Lung (tissue), 17 donors: ENCODE measurements at places on chromosomes 5 and 9. TPM values are rescaled to one million over a fixed set of nuclear protein-coding genes. Genes with fewer than 3 reads are reported as not detected.
A peak's percentile ranks its signal among the peaks of the same experiment; 100 is the strongest.

GRCh38 chr9:123832858-123833650, 96.9 kb downstream of the DENND1A start:
- no peak overlapping the region for H3K27ac ChIP-seq
- peaks cover 8% of the 10 kb centered on the region for H3K4me1 ChIP-seq
- no peaks in the 10 kb centered on the region for H3K27me3 ChIP-seq
- H3K4me3 ChIP-seq, result no peak overlapping the region

DNA sequence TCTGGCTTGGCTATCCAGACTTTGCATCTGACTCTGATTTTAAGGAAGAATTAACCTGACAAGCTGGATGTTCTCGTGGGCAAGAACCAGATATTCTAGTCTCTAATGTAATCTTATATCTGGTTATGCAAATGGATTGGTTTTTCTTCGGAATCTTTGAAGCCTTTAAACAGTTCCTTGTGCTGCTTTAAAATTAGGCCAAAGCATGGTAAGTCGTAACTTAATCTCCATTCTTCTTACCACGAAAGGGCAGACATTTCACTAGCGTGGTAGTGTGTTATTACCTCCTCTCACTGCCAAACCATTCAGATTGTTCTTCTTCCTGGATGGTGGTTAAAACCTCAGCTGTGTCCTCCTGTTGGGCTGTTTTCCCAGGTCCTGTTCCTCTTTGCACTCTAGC, 34.1 kb upstream of the TTC23L start:
- H3K4me1 ChIP-seq, result no peaks in the 10 kb centered on the region
- no peak for DNase-seq
- no peak overlapping the region for H3K27ac ChIP-seq
- peaks cover 8% of the 10 kb centered on the region for H3K36me3 ChIP-seq
- H3K27me3 ChIP-seq, result no peaks in the 10 kb centered on the region

Gene LECT2
- total RNA-seq, result not detected

- no peak overlapping the region for H3K27ac ChIP-seq
- DNase-seq, result peak; percentile 29
- peaks cover 3% of the 10 kb centered on the region for H3K36me3 ChIP-seq
- H3K4me3 ChIP-seq, result no peak overlapping the region
Measured at GRCh38 chr5:16759147-16759773, 142.5 kb upstream of the RETREG1 start.

DNA sequence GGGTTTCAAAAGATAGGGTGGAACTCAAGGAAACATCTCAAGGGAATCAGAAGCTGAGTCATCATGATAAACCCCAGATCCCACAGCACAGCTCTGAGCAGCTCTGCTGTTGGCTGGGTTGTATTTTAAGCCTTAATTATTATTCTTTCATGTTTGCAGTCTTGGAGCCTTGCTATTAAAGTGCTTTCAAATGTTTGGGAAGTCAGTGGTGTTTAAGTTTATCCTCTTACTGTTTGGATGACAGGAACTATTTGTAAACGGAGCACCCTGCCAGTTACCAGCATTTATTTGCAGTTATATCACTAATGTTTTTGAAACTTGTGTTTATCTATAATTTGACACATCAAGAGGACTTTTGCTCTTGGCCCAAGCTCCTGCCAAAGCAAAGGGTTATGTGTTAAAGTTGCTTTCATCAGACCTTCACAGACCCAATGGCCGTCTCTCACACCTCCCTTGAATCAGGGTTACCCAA, 141.1 kb upstream of the SPDL1 start:
- peak; percentile 68 for DNase-seq
- H3K4me1 ChIP-seq, result peaks cover 25% of the 10 kb centered on the region
- no peak overlapping the region for H3K27ac ChIP-seq
- no peaks in the 10 kb centered on the region for H3K27me3 ChIP-seq
- H3K36me3 ChIP-seq, result no peaks in the 10 kb centered on the region

DNA sequence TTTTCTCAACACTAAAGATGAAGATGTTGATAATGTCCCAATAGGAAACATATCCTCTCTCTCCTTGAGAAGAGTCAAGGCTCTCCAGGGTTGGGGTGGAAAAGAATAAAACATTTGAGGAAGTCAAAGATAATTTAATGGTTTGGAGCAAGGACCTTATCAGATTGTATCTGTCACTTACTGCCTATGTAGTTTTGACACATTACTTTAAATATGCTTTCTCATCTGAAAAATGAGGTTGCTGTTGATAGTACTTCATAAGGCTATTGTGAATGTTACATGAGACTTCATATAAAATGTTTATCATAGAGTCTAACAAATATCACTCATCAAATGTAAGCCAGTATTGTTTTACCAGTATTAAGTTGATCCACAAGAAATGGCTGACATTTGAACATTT, 48.7 kb downstream of the BAAT start:
- no peaks in the 10 kb centered on the region for H3K36me3 ChIP-seq
- no peak overlapping the region for H3K27ac ChIP-seq
- no peaks in the 10 kb centered on the region for H3K4me1 ChIP-seq
- H3K27me3 ChIP-seq, result no peaks in the 10 kb centered on the region

- no peak overlapping the region for H3K27ac ChIP-seq
- DNase-seq, result no peak
- H3K4me1 ChIP-seq, result no peaks in the 10 kb centered on the region
- H3K4me3 ChIP-seq, result no peak overlapping the region
- H3K27me3 ChIP-seq, result no peaks in the 10 kb centered on the region
Measured at GRCh38 chr5:26543987-26544386, 494.4 kb downstream of the CDH9 start.

- H3K4me3 ChIP-seq, result no peak overlapping the region
- no peaks in the 10 kb centered on the region for H3K4me1 ChIP-seq
- no peaks in the 10 kb centered on the region for H3K36me3 ChIP-seq
- H3K27me3 ChIP-seq, result no peaks in the 10 kb centered on the region
- no peak for DNase-seq
- no peak overlapping the region for H3K27ac ChIP-seq
Measured at GRCh38 chr5:148186248-148187003, 16.4 kb upstream of the SPINK6 start.

- DNase-seq, result no peak
- peak overlapping the region; percentile 68 for H3K27ac ChIP-seq
- peaks cover 2% of the 10 kb centered on the region for H3K36me3 ChIP-seq
- H3K27me3 ChIP-seq, result no peaks in the 10 kb centered on the region
- peaks cover 9% of the 10 kb centered on the region for H3K4me1 ChIP-seq
- no peak overlapping the region for H3K4me3 ChIP-seq
Measured at GRCh38 chr5:151094030-151094851, 13.4 kb upstream of the TNIP1 start.
